EH (cell line): ENCODE measurements at places on chromosomes 4 and X.

DNA sequence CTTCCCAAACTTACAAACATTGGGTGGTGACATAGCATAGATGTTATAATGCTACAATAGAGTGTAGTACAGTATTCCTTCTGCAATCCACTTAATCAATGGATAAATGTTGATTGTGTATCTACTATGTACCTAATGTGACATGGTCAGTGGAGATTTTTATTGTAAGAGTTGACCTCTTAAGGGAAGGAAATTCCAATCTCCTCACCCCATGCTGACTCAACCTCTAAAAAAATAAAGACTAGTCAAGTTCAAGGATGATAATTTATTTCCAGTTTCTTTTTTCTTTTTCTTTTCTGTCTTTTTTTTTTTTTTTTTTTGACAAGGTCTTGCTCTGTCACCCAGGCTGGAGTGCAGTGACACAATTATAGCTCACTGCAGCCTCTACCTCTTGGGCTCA lies 206.5 kb upstream of the STS start:
- peak; percentile 52 for DNase-seq

- no peak for DNase-seq
Observed at GRCh38 chrX:111257733-111258132, 12.6 kb downstream of the CAPN6 start.

- peak; percentile 96 for DNase-seq
Observed at GRCh38 chrX:18425199-18426003, at the start of gene CDKL5. TSS of gene CDKL5 (plus strand) at chrX:18425608. CDS start at chrX:18507097, 81,489 bp downstream.

DNA sequence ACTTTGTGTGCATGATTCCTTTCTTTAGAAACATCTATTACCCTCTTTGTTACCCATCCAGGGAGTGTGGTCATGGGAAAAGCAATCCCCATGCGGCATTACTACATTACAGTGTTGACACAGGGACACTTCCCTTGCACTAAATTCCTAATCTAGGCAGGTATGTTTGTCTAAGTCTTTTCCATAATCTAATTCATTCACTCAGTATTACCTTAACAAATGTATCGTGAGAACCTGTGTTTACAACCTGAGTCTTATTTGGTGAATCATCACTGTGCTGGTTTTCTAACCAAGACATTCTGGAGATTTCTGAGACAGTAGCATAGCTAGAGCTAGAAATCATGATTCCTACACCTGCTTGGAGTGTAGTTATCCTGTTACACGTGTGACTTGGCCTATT lies 326.8 kb downstream of the BMPR1B start:
- DNase-seq = no peak

DNA sequence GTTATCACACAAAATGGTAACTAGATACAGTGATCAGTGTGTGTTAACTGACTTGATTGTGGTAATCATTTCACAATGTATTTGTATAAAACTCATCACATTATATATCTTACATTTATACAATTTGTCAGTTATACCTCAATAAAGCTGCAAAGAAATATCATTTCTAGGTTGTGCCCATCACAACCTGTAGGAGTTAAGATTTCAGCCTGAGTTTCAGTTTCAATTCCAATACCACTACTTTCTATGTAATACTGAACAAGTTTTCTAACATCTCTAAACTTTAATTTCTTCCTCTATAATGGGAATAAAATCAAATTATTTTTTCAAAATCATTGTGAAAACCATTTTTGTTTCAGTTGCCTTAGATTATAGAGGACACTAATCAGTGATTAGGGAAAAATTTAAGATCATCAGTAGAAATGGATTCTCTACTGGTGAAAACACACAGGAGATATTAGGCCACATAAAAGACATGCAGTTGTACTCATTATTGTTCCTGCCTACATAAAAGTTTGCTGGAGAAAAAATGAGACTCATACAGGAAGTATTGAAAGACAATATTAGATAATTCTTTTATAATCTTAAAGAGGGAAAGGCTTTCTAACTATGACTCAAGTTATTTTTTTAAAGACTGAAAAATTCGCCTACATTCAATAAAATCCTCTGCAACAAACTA lies 18.4 kb upstream of the TBC1D1 start:
- no peak for DNase-seq

DNA sequence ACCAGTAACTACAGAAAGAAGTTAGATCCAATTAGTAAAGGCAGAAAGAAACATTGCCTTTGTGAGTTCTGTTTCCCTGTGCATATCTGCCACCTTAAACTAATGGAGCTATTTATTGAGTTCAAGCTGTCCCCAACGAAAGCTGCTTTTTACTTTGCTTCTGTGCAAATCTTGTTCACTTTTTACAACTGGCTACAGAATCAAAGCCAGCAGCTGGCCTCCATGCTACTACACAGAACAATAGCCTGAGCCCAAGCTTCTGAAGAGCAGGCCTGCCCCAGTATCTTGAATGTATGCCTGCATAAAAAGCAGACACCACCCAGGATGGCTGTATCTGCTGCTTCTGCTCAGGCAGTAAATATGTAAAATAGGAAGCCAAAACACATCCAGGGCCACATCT lies 28.1 kb downstream of the ANK2 start:
- DNase-seq = no peak

DNA sequence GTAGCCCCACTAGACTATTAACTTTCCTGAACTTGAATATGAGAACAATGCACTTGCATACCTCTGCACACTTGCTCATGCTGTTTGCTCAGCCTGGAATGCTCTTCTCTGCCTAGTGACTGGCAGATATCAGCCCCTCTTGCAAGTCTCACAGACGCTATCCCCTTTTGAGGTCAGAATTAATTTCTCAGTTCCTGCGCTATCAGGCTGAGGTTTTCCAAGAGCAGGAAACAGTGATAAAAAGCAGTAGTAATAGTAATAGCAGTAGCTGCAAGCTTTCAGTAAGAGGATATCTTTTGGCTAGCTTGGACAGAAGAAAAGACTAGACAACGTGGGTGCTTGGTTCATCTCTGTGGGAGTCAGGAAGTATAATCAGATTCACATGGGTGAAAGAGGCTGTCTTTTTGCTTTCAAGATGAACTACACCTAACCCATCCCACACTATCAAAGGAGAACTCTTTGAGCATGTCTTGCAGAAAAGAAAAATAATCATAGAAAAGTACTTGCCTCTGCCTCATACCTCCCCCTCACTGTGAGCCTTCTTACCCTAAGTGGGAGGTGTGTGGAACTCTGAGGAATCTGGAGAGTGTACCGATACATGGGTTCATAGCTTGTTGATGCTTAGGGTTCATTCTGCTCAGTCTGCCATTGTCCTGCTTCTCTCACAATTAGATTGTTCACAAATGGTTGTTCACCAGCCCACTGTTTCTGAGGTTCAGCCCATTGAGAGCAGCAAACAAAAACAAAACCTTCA lies 11.3 kb upstream of the DRP2 start:
- peak; percentile 47 for DNase-seq

- DNase-seq = no peak
Observed at GRCh38 chrX:71244359-71245128, 9.4 kb downstream of the ZMYM3 start.

DNA sequence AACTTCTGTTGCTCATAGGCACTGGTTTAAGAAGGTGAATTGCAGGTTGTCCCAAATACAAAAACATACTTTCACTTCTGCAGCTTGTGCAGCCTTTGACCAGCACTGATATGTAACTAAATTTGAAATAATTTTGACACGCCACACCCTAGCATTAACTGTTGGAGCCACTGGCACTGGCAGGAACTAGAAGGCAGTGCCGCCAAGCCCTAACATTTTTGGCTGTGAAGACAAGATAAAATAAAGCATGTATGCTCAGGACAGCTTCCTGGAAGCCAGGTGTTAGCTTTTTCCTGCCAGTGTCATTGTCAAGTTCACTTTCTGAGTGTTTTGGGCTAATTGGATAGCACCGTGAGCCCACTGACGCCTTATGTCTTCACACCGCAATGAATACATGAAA lies 65.3 kb upstream of the FBXW7 start:
- DNase-seq = no peak

DNA sequence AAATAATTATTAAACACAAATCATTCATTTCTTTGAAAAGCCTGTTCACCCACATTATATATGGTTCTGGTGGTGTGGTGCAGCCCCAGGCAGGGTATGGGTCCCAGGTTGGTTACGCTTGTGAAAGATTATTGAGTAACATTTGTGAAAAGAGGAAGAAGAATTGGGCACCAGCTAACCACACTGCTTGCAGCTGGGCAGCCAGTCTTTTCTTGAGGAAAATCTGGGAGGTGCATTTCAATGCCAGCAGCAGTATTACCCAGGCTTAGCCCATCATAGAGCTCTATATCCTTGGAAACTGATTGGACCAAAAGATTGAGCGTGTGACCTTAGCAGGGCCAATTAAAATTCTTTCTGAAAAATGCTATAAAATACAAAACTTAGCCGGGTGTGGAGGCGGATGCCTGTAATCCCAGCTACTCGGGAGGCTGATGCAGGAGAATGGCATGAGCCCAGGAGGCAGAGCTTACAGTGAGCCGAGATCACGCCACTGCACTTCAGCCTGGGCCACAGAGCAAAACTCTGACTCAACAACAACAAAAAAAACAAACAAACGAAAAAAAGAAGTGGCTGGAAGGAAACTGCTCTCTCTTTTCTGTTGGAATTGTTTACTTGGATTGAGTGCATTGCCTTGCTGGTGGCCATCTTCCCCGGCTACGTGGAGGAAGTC lies 9.7 kb upstream of the PLAC8 start:
- DNase-seq = peak; percentile 25

- DNase-seq = no peak
Observed at GRCh38 chr4:21046141-21046540, 345.9 kb downstream of the PACRGL start.

- DNase-seq = peak; percentile 31
Observed at GRCh38 chr4:143260750-143261149, 75.9 kb upstream of the GAB1 start.

DNA sequence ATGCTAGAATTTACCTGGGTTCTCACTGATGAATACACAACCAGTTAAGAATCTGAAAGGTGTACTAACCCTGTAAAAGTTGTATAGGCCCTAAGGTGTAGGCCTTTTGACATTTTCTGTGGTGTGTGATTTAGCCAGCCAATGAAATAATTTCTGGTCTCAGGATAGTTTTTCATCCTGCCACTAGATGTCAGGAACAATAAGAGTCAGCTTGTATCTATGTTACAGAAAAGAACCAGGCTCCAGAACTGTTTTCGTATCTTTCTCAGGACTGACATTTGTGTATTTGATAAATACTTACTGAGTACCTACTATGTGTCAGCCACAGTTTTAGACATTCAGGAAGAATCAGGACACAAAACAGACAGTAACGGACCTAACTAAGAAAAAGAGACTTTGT lies 673.6 kb upstream of the TENM3 start:
- peak; percentile 69 for DNase-seq

DNA sequence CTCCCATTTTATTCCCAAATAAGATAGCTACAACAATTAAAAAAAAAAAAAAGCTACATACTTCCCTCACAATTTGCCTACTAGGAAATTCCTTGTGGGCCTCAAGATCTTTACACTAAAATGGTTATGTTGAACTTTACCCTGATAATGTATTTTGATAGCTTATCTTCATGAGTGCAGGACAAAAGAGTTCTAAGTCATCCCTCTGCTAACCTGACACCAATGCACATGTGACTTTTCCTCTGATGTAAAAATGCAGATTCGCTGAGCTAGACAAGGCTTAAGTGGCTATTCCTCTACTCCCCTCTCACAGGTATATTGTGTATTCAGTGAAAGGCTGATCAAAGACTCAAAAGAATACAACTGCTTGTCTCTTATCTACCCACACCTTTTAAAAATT lies 22.5 kb downstream of the ELF2 start:
- no peak for DNase-seq

- no peak for DNase-seq
Observed at GRCh38 chrX:153934148-153934761, 582 bp downstream of the NAA10 start.

DNA sequence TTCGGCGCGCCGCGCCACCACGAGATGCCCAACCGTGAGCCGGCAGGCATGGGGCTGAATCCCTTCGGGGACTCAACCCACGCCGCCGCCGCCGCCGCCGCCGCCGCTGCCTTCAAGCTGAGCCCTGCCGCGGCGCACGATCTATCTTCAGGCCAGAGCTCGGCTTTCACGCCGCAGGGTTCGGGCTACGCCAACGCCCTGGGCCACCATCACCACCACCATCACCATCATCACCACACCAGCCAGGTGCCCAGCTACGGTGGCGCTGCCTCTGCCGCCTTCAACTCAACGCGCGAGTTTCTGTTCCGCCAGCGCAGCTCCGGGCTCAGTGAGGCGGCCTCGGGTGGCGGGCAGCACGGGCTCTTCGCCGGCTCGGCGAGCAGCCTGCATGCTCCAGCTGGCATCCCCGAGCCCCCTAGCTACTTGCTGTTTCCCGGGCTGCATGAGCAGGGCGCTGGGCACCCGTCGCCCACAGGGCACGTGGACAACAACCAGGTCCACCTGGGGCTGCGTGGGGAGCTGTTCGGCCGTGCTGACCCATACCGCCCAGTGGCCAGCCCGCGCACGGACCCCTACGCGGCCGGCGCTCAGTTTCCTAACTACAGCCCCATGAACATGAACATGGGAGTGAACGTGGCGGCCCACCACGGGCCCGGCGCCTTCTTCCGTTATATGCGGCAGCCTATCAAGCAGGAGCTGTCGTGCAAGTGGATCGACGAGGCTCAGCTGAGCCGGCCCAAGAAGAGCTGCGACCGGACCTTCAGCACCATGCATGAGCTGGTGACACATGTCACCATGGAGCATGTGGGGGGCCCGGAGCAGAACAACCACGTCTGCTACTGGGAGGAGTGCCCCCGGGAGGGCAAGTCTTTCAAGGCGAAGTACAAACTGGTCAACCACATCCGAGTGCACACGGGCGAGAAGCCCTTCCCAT lies 1.1 kb downstream of the ZIC3 start:
- DNase-seq = no peak

GRCh38 chr4:6689506-6689960 lies 4.1 kb upstream of the S100P start:
- DNase-seq = no peak

GRCh38 chrX:19829814-19830213 lies 57.6 kb downstream of the SH3KBP1 start:
- no peak for DNase-seq

DNA sequence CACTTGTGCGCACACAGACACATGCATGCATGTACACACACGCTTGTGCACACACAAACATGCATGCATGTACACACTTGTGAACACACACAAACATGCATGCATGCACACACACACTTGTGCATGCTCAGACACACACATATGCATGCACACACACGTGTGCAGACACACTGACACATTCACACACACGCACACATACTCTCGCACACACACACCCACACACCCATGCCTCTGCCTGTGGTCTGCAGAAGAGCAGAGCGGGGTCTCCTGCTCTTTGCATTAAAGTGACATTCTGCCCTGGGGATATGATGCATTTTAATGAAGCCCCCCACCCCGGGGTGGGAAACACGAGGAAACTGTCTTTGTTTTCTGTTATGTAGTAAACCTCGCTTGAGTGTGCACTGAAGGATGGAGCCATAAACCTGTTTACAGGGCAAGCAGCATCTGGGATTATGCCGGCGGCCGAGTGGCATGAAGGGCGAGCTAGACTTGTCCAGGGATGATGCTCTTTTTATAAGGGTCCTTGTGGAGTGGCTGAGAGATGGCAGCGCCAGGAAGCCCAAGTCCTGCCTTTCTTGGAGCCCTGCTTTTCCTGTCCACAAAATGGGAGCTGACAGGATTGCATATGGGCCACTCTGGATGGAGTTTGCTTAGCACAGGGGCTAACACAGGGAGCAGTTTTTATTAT lies 17.8 kb downstream of the PSAPL1 start:
- no peak for DNase-seq

GRCh38 chrX:132058050-132058449 lies 34.9 kb downstream of the STK26 start:
- no peak for DNase-seq

GRCh38 chrX:22081475-22082092 lies 49.5 kb downstream of the PHEX start:
- DNase-seq = peak; percentile 59

- no peak for DNase-seq
Observed at GRCh38 chr4:71474731-71475130, 135.9 kb downstream of the SLC4A4 start.
